ENCODE measurements at places on chromosomes 16 and 17.

DNA sequence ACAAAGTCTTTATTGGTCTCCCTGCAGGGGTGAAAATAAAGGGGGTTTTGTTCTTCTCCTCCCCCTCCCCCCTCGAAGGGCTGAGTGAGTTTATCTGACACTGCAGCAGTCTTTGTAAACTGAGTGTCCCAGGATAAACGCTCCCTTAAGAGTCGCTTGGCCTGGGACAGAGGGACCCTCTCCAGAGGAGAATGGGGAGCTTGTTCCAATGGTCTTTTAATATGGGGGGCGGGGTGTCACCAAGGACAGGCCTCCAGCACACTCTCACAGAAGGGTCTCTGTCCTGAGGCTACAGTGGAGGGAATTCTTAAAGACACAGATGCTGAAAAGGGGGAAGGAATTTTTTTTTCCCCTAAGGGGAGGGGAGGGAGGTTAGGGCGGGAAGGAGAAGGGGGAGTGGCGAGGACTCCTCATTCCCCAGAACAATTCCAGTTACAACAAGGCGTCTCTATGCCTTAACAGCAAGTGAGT lies 455.5 kb downstream of the SOX9 start:
- DNase-seq, result no peak

DNA sequence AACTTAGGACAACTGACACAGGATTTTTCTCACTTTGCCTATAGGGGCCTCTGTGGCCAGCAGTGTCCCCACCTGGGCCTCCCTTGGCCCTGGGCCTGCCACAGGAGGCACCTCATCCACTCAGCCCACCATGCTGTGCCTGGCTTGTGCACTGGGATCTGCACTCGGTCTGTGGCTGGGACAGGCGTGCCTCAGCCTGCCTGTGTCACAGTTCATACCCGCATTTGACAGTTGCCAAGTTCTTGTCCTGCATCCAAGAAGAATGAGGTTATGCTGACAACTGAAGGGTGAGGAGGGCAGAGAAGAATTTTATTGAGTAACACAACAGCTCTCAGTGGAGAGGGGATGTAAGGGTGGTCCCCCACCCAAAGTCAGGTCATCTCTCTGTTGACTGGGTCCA lies 36.0 kb downstream of the ZFP90 start:
- DNase-seq, result no peak

- no peak for DNase-seq
Observed at GRCh38 chr16:54177862-54178477, 108.6 kb downstream of the IRX3 start.

DNA sequence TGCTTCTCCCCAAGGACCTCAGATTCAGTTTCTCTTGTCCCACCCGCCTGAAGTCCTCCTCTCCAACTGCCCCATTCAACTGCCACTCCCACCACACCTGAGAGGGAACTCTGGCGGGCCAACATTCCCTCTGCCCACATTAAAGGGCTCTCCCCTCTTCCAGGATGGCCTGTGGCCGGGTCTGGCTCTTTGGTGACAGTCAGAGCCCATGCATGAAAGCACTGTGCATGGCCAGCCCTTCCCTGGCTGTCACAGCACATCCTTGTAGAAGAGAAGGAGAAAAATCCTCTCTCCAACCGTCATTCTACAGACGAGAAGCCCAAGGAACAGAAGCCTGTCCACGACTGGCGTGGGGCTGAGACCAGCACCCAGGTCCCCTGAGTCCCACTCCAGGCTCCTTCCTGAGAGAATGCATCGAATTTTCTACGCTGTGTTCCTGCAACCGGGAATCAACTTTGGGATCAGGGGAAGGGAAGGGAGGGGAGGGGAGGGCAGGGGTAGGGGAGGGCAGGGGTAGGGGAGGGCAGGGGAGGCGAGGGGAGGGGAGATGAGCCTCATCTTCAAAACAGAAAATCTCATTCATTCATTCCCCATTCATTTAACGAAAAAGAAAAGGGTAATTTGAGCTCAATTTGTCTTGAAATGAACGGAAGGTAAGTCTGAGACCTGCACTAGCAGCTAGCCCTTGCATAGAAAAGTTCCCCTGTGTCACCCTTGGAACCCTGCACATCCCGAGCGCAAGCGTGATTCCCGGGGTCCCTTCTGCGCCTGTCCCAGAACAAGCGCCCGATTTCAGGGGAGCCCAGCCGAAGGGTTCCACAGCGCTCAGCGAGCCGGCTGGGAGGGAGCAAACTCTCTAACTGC lies at the start of gene ABCC12:
Gene ABCC12, minus strand, starts transcription at position 68 of the 864 bp plus-strand sequence. CDS start 9,569 bp downstream, outside the sequence.
- DNase-seq, result no peak

GRCh38 chr16:4805231-4805630 lies 2.8 kb upstream of the ROGDI start:
- DNase-seq, result no peak

- DNase-seq, result no peak
Observed at GRCh38 chr16:71966932-71967331, 33.3 kb downstream of the PKD1L3 start.

- no peak for DNase-seq
Observed at GRCh38 chr16:84746875-84747274, 47.1 kb downstream of the USP10 start.

GRCh38 chr17:68152161-68152571 lies 95.7 kb upstream of the AMZ2 start:
- no peak for DNase-seq

- DNase-seq, result no peak
Observed at GRCh38 chr16:12896562-12896961, 4.8 kb upstream of the SHISA9 start.

DNA sequence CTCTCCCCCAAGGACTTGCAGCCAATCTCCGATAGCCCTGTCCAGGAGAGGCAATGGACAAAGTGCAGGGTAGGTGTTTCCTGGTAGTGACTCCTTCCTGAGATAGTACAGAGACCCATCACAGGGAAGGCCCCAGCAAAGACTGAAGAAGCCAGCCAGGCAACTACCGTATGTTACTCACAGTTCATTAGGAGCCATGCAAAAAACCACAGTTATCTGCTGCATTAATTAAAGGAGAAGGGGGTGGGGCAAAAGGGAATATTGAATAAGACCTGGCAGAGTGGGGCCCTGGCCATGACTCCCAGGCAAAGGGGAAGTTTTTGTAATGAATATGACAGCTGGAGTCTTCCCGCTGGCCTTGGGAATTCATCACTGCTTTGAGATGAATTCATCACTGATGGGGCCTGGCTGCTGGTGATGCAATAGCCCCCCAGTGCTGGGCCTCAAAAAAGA lies 2.5 kb upstream of the SLC13A2 start:
- no peak for DNase-seq

GRCh38 chr16:12124742-12125141 lies 148.2 kb downstream of the SNX29 start:
- no peak for DNase-seq

DNA sequence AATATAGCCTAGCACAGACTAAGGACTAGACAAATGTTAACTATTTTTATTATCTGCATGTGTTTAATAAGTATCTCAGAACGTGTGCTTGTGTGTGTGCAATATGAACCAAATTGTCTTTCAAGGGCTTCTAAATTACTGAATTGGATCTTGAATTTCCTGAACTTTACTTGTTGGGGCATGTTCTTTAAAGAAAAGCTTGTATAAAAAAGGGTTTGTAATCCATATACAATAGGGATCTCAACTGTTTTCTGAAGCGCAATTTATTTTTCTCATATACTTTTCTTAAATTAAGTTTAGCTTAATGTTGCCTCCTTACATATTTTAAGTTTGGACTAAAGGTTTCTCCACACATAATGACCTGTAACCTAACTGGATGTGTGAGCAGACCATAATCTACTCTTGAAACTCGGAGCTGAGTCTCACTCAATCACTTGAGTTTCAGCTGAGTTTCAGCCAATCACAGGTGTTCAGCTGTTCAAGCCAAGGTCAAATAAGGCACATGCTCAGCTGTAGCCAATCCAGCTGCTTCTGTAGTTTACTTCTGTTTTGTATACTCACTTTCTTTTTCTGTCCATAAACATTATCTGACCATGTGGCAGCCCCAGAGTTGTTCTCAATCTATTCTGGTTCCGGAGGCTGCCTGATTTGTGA lies 72.3 kb downstream of the CDK5R1 start:
- no peak for DNase-seq

DNA sequence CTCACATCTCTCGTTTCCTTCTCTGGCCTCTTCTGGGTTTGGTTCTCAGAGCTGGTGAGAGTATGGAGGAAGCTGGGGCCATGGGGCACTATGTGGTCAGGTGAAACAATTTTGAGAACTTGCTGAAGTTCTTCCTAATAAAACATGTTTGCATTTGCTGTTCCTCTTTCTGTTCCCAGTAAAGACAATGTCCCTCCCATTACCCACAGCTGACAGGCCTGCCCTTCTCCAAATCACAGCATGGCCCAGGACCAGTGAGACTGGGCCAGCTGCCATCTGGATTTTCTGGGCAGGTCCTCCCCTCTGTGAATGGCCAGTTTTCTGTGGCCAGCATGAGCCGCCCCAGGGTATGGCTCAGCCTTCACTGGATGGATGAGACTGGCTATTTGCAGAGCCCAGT lies at the start of gene CD300H:
Gene CD300H, minus strand, starts transcription at position 113 of the 400 bp plus-strand sequence.
- DNase-seq, result no peak

DNA sequence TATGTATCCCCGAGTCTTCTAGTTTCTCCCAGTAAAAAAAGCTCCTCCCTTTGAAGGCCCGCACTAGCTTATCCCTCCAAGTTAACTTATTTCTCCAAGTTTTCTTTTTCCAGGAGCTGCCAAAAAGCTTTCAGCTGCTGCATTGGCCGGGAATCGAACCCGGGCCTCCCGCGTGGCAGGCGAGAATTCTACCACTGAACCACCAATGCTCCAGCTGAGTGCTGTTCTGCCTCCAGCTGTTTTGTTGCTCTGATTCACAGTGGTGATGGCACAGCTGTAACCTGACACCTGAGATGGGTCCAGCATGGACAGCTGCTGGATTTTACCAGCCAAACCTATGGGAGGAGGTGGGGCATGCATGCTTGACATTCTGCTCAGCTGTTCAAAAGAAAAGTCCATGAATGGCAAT lies 22.1 kb downstream of the VAC14 start:
- no peak for DNase-seq

GRCh38 chr17:41989702-41990419 lies 23.3 kb downstream of the CNP start:
- DNase-seq, result no peak

GRCh38 chr17:80220736-80221215 lies 549 bp downstream of the SLC26A11 start:
- DNase-seq, result peak; percentile 21

DNA sequence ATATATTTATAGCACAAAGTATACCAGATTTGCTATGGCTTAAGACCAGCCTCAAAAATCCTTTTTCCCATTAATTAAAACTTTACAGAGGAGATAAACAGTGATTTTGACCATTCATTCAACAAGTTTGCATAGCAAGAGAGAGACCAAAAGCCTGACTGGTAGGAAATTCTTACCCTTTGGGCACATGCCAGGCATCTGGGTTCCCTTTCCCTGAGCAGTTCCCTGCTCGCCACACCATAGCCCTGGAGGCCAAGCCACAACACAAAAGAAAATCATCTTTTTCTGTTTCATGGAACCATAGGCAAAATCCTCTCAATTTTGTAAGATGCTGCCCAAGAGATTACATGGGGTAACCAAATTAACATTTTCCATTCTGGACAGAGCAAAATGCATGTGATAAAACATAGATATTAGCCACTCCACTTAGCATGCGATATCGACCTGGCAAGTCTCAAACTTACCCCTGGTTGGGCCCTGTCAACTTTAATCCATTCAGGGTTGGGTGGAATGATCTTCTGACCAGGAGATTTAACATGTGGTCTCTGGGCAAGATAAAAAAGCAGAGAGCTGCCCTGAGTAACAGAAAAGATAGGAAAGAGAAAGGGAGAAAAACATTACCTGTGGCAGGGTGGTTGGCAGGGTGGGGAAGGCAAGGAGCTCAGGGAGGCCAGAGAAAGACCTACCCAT lies 57.6 kb upstream of the B4GALNT2 start:
- no peak for DNase-seq

DNA sequence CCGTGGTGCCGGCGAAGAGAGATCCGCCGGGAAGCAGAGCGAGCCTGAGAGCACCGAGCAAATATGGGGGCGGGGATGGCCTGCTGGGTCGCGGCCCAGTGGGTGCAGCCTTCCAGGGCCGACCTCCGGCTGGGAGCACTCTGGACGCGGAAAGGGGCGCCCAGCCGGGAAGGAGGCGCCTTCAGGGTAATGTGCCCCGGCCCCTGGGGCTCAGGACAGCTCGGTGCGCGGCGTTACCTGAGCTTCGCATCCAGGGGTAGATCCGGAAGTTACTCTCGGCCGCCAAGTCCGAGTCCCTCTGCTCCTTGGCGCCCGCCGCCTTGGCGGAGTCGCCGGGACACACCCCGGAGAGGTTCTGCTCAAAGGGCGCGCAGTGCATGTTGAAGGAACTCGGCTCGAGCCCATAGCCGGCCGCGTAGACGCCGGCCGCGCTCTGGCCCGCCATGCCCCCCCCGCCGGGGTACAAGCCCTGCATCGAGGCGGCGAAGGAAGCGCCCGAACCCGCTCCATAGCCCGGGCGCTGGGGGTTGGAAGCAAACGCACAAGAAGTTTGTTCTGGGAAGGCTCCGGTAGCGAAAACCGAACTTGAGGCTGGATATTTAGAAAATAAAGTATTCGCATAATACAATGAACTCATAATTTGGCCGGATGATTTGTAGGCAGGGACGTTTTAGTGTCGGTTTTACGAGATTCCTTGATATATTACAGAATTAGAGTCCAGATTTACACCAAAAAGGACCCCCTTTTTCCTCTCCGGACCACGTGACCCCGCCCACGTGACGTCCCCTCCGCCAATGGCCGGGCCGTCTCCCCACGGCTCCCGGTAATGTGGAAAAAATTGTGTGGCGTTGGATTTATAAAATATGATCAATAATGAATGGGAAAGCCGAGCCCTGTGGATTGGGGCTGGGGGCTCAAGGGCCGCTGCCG lies at the start of gene HOXB7:
Gene HOXB7, minus strand, starts transcription at position 736 of the 930 bp plus-strand sequence. Its CDS starts 99 bp downstream, at position 637.
- peak; percentile 72 for DNase-seq

DNA sequence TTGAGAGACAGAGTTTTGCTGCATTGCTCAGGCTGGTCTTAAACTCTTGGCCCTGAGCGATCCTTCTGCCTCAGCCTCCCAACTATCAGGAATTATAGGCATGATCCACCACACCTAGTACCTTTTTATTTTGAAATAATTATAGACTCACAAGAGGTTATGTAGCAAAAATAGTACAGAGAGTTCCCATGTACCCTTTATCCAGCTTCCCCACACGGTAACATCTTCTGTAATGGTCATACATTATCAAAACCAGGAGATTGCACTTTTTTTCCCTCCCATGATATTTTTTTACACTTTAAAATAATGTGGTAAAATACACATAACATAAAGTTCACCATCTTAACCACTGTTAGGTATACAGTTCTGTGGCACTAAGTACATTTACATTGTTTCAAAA lies 28.8 kb upstream of the CACNG4 start:
- no peak for DNase-seq

GRCh38 chr16:13984794-13985193 lies 64.8 kb downstream of the ERCC4 start:
- no peak for DNase-seq

Measured in activated naive CD4-positive, alpha-beta T cell treated with Interleukin-2 at 50 U/mL for 16 hours (primary cell).